ENCODE measurements at places on chromosomes 16 and 17.
A peak's percentile ranks its signal among the peaks of the same experiment; 100 is the strongest.

DNA sequence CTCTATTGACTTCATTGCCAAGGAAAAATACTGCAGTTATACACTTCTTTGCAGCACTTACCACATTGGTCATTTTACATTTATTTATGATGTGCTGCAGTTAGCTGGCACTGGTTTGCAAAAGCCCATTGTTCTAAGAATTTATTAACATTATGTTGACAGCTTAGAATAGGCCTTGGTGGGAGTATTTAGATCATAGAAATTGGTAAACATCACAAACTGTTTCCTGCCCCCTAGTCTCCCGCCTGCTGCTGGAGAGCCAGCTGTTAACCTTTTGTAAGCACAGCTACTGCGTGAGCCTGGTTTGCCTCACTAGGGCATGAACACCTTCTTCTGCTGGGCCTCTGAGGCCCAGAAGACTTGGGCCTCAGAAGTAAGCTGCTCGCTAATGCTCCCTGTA, 651.4 kb upstream of the GOT2 start:
- DNase-seq = no peak

DNA sequence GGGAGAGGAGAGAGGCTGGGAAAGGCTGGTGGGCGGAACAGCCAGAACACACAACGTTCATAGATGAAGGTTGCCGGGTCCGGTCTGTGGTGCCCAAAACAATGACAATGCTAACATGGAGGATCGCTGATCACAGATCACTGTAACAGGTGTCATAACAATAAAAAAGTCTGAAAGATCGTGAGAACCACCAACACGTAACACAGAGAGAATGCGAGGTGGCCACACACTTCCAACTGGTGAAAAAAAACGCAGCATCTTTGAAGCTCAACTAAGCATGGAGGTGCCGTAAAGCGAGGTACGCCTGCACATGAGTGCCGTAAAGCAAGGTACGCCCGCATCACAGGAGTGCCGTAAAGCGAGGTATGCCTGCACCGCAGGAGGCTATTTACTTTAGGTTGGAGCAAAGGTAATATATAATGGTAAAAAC, 42.3 kb downstream of the ABR start:
- no peak for DNase-seq

DNA sequence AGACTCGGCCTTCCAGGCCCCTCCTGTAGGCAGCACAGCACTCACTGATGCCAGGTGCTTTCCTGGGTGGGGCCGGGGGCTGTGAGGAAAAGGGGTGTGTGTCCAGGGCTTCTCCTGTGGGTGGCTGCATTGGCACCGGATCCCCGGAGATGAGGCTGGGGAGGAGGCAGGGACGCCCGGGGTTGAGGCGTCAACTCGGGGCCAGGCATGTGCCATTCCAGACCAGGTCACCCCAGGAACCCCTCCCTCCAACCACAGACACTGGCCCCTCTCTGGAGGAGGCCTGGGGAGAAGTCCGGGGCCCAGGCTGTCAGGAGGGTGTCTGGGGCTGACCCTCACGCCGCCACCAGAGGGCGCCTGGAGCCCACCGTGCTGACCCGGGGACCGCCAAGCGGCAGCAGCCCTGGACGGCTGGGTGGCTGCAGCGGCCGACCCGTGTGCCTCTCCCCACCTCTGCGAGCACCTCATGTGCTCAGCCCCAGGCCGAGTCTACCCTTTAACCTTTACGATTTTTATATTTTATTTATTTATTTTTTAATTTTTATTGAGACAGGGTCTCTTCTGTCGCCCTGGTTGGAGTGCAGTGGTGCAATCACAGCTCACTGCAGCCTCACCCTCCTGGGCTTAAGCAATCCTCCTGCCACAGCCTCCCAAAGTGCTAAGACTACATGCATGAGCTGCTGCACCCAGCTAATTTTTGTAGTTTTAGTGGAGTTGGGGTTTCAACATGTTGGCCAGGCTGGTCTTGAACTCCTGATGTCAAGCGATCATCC, 3.2 kb upstream of the METRN start:
- DNase-seq = no peak

- DNase-seq = peak; percentile 26
Observed at GRCh38 chr17:68613739-68614298, 12.7 kb upstream of the FAM20A start.

All from SK-N-MC (cell line).